Stimulated activated CD4-positive, alpha-beta T cell treated with anti-CD3 and anti-CD28 coated beads, Interleukin-12 subunit alpha, Interleukin-12 subunit beta, amount 100 ng/mL, for 4 hours (primary cell): ENCODE measurements at places on chromosomes 1 and 21.

DNA sequence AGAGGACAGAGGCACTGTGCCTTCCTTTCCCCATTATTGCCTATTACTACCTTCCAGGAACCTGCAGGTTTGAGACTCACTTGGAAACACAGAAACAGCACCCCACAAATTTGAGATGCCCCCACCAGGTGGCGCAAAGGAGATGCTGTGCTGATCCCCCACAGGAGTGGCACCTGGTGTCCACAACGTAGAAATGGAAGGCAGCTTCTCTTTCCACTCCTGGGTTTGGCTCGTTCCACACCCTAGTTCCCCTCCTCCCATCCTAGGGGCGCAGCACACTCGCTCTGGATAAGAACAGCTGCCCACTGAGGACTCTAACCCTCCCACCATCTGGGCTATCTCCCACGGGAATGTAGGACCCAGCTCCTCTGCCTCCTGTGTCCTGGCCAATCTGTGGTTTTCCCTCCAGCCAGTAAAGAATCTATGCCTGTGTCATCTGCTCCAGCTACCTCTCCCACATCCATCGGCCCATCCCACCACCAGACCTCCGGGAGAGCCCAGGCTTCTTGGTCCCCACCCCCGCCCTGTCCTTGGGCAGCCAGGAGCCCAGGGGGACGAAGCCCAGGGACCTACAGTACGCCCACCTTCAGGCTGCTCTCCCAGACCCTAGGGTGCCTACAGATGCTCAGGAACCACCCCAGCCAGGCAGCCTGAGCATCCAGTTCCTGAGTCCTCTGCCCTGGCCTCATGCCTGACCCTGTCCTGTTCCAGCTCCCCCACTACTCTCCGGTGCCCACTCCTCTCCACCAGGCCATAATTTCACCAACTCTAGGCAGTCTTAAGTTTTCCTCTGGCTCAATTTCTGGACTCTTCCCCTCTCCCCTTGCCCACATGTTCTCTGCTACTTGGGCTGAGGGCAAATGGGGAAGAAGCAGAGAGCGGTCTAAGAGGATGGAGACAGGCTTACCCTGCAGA lies 549 bp downstream of the THBS3 start:
- peak; percentile 91 for DNase-seq

- no peak for DNase-seq
Observed at GRCh38 chr1:91725618-91725988, 160.3 kb downstream of the TGFBR3 start.

- DNase-seq: no peak
Observed at GRCh38 chr1:33410091-33410701, 20.7 kb downstream of the PHC2 start.

GRCh38 chr1:74780594-74780993 lies 47.6 kb downstream of the TYW3 start:
- no peak for DNase-seq

- DNase-seq: no peak
Observed at GRCh38 chr1:36166938-36167905, 11.3 kb downstream of the MAP7D1 start.

DNA sequence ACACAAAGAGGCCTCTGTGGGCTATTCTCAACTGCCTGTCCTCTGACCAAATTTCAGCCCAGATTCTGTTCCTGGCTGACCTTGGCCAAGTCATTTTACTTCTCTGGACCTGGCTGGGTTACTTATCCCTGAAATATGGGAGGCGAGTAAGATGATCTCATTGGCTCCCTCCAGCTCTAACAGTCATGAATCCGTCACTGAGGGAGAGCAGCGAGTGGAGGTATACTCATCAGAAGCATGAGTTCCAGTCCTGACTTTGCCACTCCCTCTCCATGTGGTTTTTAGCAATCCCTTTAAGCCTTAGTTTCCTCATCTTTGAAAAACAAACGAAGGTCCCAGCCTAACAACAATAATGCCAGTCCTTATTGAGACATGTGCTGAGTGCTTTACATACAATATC lies 63.5 kb downstream of the CCDC185 start:
- no peak for DNase-seq

DNA sequence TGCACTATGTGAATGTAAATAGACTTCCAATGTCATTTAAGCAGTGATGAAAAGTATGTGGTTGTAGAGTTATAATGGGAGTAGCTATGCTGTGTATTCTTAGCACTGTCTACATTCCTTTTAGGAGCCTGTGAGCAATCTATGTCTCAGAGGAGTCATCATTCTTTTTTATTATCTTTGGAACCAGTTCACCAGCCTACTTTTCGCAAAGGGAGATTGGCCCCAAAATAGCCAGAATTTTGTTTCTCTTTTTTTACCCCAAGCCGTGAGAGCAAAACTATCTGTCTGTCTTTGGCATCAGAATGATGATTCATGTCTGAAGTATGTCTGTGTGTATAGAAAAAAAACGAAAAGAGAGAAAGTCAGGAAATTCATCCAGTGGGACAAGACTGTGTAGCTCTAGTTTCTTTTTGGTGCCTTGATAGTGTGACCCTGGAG lies 44.2 kb downstream of the OSBPL9 start:
- no peak for DNase-seq

GRCh38 chr1:185477638-185478580 lies 160.9 kb upstream of the IVNS1ABP start:
- no peak for DNase-seq

DNA sequence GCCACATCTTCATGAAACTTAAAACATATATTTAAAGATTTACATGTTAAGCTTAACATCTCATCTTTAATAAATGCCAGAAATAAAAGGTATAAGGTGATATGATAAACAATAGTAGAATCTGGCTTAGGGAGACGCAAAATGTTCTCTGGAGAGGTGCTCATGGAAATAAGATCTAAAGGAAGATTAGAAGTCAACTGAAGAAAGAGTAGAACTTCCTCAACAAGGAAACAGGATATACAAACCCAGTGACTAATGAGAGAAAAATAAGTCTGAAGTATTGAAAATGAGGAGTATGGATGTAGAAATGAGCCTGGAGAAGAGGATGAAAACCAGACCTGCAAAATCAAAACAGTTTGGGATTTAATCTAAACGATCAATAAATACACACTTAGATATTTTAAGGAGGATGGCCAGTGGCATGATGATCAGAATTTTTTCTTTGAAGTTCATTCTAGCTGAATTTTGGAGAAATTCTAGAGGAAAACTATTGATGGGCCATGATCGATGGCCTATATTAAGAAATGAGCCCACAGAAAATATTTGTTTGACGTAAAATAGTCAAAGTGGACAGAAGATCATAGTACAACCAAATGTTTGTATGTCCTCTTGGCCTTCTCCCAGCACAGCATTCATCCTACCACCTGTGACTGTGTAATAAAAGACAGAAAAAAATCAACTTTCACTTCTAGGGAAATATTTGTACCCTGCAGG lies 387.9 kb upstream of the PTBP2 start:
- no peak for DNase-seq

GRCh38 chr1:94382201-94382600 lies 36.0 kb upstream of the ABCD3 start:
- DNase-seq: no peak

DNA sequence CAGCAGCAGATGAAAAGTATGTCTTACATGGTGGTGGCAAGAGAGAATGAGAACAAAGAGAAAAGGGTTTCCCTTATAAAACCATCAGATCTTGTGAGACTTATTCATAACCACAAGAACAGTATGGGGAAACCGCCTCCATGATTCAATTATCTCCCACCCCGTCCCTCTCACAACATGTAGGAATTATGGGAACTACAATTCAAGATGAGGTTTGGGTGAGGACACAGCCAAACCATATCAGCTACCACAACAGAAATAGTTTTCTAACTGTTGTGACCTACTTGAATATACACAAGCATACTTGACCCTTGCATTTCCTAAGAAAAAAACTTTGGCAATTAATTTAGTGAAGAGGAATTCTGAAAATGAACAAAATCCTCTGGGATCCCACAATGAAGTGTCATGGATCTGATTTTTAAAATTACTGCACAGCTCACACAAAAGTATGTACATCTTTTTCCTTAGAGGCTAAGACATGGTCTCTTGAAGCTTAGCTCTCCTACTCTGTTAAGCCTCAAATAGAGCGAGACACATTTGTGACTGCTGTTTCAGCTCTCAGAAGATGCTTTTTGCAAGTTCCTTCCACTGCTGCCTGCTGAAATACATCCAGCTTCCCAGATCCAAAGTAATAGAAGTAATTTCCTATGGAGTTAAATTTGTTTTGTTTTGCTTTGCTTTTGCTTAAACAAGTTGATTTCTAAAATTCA lies 265.8 kb downstream of the DPYD start:
- no peak for DNase-seq
